Progenitor cell of endocrine pancreas (in vitro differentiated cells): ENCODE measurements at places on chromosomes 7 and 10.

DNA sequence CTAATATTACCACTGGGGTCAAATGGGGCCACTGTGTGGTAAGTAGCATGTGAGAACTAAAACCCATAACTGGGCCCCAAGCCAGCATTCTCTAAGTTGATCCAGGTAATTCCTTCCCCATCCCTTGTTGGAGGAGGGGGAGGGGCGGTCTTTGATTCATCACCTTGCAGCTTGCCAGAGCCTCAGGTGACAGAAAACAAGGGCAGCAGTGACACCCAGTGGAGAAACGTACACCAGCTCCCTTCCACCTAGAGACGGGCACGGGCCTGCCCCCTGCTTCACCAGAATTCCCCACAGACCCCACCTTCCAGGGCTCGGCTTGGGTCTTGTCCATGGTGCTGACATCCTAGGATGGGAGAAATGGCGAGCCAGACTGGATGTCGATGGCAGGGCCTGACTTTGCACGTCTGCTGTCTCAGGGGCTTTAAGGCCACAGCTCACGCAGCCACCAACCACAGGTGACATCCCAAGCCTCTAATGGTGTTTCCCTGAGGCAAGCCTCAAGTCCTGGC is 102.0 kb downstream of the STRA8 start:
- DNase-seq = peak; percentile 89

DNA sequence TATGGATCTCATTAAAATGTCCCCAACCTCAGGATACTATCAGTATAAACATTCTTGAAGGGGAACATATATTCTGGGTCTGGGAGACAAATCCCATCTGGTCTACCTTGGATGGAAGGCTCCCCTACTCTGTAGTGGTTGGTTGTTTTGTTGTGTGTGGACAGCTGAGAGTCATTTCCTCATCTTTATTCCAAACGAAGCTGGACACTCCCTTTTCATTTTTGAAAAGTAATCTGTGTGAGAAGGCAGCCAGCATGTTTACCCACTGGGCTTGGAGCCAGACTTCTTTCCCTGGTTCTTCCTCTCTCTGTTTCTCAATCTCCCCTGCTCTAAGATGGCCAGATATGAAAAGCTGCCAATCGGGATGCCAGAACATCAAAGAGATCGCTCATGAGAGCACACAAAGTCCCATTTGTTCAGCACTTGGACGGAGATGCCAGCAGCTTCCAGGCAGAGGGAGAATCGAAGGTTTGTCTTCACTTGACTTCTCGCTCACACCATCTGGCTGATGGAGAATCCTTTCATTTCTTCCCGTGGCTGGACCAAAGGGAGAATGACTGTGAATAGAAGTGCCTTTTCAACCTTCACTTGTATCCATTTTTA is 108.1 kb upstream of the AGR3 start:
- DNase-seq = no peak

DNA sequence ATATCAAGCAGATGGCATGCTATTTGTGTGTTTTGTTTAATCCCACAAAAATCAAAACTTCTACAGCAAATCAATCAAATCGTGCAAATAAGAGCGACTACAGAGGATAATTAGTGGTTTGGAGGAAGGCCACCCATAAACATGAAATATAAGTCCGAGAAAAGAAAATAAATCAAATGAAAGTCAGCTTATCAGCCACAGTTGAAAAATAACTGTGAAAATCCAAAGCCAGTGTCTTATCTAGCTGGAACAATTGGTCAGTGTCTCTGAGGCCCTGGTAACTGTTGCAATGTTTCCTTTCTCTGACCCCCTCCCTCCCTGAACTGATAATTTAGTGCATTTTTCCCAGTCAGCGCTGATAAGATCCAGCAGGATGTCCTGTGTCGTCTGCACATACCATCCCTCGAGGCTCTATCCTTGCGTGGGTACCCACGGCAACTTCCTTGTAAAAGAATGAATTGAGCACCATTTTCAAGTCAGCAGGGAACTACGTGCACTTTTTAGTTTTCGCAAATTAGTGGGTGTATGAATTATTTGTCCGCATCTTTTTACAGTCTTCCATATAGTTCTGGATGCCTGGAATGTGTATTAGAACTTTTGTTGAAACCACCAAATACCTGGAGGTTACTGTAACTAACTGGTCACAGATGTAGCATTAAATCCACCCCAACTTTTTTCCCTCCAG is 10.8 kb upstream of the JCAD start:
- no peak for DNase-seq

GRCh38 chr10:75294518-75294865 is 58.7 kb upstream of the COMTD1 start:
- peak; percentile 30 for DNase-seq

DNA sequence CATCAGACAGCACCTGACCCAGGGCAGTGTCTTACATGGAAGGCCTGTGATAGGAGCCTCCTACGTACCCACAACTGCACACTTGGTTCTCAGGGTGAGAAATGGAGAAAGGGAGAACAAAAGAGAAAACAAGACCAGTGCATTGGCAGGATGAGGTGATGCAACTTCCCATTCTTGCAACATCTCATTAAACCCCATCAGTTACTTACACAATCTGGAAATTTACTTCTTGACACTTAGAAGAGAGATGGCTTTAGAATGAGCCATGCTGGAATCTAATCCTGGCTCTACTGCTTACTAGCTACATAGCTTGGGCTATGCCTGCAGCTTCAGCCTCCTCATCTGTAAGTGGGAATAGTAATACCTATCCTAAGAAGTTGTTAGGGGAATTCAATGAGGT is 391.7 kb downstream of the KCNMA1 start:
- DNase-seq = no peak

- DNase-seq = no peak
These were observed 133.6 kb downstream of the THSD7A start for GRCh38 chr7:11698384-11698871.

GRCh38 chr7:122485856-122486255 is 181.3 kb upstream of the FEZF1 start:
- DNase-seq = no peak
